ENCODE measurements at places on chromosomes 13 and 19. TPM values are rescaled to one million over a fixed set of nuclear protein-coding genes. Genes with fewer than 3 reads are reported as not detected.

DNA sequence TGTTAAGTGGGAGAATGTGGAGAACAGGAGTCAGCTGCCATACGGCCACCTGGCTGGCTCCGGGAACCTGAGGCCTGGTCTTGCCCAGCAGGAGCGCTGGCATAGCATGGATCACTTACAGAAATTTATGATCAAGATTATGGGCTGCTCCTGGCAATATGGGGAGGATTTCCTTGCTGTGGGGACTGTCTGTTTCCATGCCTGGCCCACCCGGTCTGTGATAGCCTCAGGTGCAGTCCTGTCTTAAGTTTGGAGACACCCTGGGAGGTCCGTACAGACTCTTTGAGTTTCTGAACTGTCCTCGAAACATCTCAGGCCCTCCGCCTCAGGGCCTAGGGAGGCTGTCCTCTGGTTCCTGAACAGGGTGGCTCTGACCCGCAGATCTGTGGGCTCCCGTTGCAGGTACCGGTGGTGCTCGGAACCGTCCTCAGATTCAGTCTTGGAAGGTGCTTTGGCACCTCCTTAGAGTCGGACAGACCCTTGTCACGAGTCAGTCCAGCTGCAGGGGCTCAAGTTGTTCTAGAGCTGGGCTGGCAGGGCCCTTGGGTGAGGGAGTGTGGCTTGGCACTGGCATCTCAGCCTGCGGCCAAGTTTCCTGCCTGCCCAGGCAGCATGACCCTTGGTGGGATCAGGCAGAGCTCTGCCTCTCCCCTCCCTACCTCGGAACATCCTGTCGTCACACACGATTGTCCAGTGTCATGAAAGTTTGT lies 4.9 kb downstream of the TFDP1 start:
- peaks cover 37% of the 10 kb centered on the region for H3K4me1 ChIP-seq
- peaks cover 7% of the 10 kb centered on the region for H3K36me3 ChIP-seq
- H3K27ac ChIP-seq: no peak overlapping the region
- H3K27me3 ChIP-seq: no peaks in the 10 kb centered on the region
- DNase-seq: no peak

The SYCN gene
- total RNA-seq: 1.7 TPM

- no peak overlapping the region for H3K4me3 ChIP-seq
- H3K36me3 ChIP-seq: no peaks in the 10 kb centered on the region
- DNase-seq: no peak
Observed at GRCh38 chr13:26599860-26600259, 42.4 kb downstream of the WASF3 start.

DNA sequence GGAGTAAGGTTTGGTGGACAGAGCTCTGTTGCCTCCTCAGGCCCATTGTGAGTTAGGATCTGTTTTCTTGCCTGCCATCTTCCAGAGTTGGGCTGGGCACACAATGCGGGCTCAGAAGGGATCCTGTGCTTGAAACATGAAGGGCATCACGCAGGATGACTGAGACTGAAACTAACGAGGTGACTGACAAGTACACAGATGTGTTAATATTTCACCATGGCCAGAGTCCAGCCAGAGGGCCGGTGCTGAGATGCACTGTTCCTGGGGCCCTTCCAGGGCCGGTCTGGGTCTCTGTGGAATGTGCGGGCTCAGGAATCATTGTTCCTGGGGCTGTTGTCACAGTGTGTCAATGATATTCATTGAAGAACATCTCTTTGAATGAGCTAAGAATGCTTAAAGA lies 163.7 kb downstream of the URI1 start:
- H3K4me3 ChIP-seq: no peak overlapping the region
- no peaks in the 10 kb centered on the region for H3K4me1 ChIP-seq
- no peaks in the 10 kb centered on the region for H3K36me3 ChIP-seq

The NCAN gene
- total RNA-seq: 0.10 TPM

The CCDC194 gene
- total RNA-seq: 2.6 TPM

The SIGLEC12 gene
- not detected for total RNA-seq

- H3K4me1 ChIP-seq: peaks cover 6% of the 10 kb centered on the region
- no peak overlapping the region for H3K4me3 ChIP-seq
- H3K36me3 ChIP-seq: no peaks in the 10 kb centered on the region
- H3K27ac ChIP-seq: no peak overlapping the region
- no peak for DNase-seq
Observed at GRCh38 chr19:38248421-38248820, 7.8 kb downstream of the PPP1R14A start.

- H3K4me1 ChIP-seq: peaks cover 4% of the 10 kb centered on the region
- H3K27me3 ChIP-seq: no peaks in the 10 kb centered on the region
- no peak overlapping the region for H3K4me3 ChIP-seq
- H3K27ac ChIP-seq: no peak overlapping the region
Observed at GRCh38 chr13:51620165-51620983, 36.1 kb downstream of the WDFY2 start.

DNA sequence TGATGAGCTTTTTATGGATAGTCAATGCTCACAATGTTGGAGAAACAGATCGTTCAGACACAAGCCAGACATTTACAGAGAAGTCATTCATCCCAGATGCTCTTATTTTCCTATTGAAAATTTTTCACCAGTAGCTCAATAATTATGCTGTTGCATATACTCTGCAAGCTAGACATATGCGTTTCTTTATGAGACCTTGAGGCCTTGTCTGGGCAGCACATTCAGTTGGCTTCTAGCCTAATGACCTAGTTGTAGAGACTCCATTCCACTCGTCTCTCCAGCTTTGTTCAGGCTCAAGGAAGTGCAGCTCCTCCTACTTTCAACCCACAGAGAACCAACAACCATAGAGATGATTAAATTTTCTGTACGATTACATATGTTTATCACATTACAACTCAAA lies 237.7 kb downstream of the MZT1 start:
- no peak overlapping the region for H3K4me3 ChIP-seq
- no peak overlapping the region for H3K27ac ChIP-seq
- no peak for DNase-seq
- H3K4me1 ChIP-seq: no peaks in the 10 kb centered on the region
- H3K27me3 ChIP-seq: no peaks in the 10 kb centered on the region
- H3K36me3 ChIP-seq: no peaks in the 10 kb centered on the region

GRCh38 chr13:22936228-22936627 lies 244.6 kb upstream of the SGCG start:
- no peak for DNase-seq
- no peak overlapping the region for H3K27ac ChIP-seq
- no peaks in the 10 kb centered on the region for H3K4me1 ChIP-seq
- no peaks in the 10 kb centered on the region for H3K36me3 ChIP-seq
- no peak overlapping the region for H3K4me3 ChIP-seq

GRCh38 chr13:44406617-44407016 lies 33.0 kb downstream of the SERP2 start:
- H3K4me3 ChIP-seq: no peak overlapping the region
- H3K27me3 ChIP-seq: peaks cover 17% of the 10 kb centered on the region
- H3K27ac ChIP-seq: no peak overlapping the region
- H3K4me1 ChIP-seq: no peaks in the 10 kb centered on the region
- H3K36me3 ChIP-seq: no peaks in the 10 kb centered on the region
- DNase-seq: no peak

The GPC5 gene
- total RNA-seq: 0.22 TPM

- H3K27ac ChIP-seq: no peak overlapping the region
- H3K36me3 ChIP-seq: no peaks in the 10 kb centered on the region
- H3K27me3 ChIP-seq: no peaks in the 10 kb centered on the region
- no peaks in the 10 kb centered on the region for H3K4me1 ChIP-seq
Observed at GRCh38 chr13:100957741-100958140, 283.1 kb upstream of the TMTC4 start.

The ZNF665 gene
- total RNA-seq: 3.1 TPM
